ENCODE measurements at places on chromosomes 2 and 18. TPM values are rescaled to one million over a fixed set of nuclear protein-coding genes. Genes with fewer than 3 reads are reported as not detected.

GRCh38 chr2:188425266-188425665 is 133.6 kb downstream of the GULP1 start:
- no peak overlapping the region for H3K4me3 ChIP-seq
- no peak for DNase-seq
- H3K4me1 ChIP-seq = no peaks in the 10 kb centered on the region
- H3K27me3 ChIP-seq = no peaks in the 10 kb centered on the region

The GRHL1 gene
- total RNA-seq = 0.83 TPM

GRCh38 chr18:76747676-76748075 is 74.7 kb upstream of the ZNF236 start:
- DNase-seq = no peak
- H3K4me3 ChIP-seq = no peak overlapping the region
- H3K27ac ChIP-seq = no peak overlapping the region
- no peaks in the 10 kb centered on the region for H3K4me1 ChIP-seq

The EVX2 gene
- total RNA-seq = not detected

DNA sequence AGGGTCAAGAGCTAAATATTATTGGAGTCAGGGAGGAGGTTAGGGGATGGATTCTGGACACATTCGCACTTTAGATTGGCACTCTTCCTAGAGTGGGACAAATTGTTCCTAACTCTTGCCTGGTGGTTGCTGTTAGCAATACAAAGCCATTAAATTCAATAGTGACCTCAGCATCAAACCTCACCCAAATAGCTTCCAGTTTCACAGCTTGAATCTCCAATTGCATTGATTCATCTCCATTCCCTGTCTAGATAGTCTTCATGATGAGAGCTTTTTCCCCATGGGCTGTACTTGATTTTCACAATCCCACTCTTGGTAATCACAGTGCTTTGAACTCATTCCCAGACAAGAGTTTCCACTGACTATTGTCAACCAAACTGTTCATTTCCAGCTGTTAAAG is 585.9 kb upstream of the SYT4 start:
- H3K4me1 ChIP-seq = no peaks in the 10 kb centered on the region
- H3K4me3 ChIP-seq = no peak overlapping the region
- no peak for DNase-seq

GRCh38 chr2:70988726-70989648 is 5.7 kb downstream of the TEX261 start:
- H3K27me3 ChIP-seq = no peaks in the 10 kb centered on the region
- H3K27ac ChIP-seq = no peak overlapping the region

DNA sequence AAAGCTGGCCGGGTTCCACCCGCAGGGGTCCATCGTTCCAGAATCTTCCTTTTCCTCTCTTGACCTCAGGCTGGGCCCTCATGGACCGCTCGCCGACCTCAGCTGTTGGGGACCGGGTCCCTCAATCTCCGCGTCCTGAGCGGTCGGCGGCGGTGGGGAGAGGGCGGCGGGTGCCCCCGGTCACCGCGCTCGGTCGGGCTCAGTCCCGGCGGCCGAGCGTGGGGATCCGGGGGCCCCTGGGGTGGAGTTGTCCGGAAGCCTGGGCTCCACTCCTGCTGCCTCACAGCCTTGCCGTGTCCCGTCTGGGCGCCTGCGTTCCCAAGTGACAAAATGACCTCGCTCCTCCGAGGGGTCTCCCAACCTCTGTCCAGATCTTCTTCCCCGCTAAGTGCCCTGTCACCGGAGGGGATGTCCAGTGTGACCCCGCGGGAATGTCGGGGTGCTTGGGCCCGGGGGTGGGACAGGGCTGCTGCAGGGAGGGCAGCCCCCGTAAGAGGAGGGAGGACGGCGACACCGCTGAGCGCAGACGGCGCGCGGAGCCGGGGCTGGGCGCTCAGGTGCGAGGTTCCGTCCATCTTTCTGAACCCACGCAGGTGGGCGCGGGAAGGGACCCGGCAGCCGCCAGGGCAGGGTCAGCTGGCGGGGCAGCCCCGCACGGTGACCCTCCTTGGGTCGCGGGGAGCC is 16.0 kb upstream of the E2F6 start:
- H3K27me3 ChIP-seq = peaks cover 66% of the 10 kb centered on the region
- peaks cover 8% of the 10 kb centered on the region for H3K4me1 ChIP-seq
- no peak for DNase-seq
- no peak overlapping the region for H3K27ac ChIP-seq
- H3K4me3 ChIP-seq = peak overlapping the region; percentile 10
- no peaks in the 10 kb centered on the region for H3K36me3 ChIP-seq

The UGT1A4 gene
- not detected for total RNA-seq

- H3K4me1 ChIP-seq = peaks cover 46% of the 10 kb centered on the region
- H3K36me3 ChIP-seq = no peaks in the 10 kb centered on the region
- H3K27me3 ChIP-seq = no peaks in the 10 kb centered on the region
- DNase-seq = no peak
- H3K4me3 ChIP-seq = no peak overlapping the region
- H3K27ac ChIP-seq = no peak overlapping the region
Observed at GRCh38 chr2:97932975-97933662, 62.6 kb downstream of the TMEM131 start.

DNA sequence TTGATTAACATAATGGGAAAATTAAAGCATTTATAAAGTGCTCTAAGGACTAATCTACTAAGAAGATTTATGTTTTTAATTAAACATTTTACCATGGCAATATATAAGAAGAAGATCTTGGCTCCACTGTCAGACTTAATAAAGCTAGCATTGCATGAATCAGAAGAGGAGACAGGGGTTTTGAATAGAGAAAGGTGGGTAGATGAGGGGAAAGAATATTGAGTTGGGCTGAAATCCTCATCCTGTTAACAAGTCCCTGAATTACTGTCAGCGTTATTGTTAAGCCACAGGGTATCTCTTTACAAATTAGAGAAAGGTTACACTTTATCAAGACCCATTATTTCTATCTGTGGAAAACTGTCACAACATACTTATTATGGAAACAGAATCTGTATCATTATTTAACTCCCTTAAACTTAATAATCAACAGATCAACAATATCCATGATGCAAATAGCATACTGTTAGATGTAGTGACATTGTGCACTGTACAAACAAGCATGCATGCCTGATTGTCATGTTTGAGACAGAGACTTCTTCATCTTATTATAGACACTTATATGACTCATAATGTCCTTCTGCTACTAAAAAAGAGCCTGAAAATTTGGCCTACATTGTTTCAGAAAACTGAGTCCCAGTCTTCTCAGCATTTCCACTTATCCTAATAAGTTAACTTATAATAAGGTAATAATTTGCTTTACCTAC is 304.1 kb downstream of the NRXN1 start:
- H3K27me3 ChIP-seq = no peaks in the 10 kb centered on the region
- H3K27ac ChIP-seq = no peak overlapping the region
- H3K4me1 ChIP-seq = no peaks in the 10 kb centered on the region
- no peak overlapping the region for H3K4me3 ChIP-seq
- no peak for DNase-seq

The NYAP2 gene
- total RNA-seq = 0.05 TPM

The MYCN gene
- not detected for total RNA-seq

DNA sequence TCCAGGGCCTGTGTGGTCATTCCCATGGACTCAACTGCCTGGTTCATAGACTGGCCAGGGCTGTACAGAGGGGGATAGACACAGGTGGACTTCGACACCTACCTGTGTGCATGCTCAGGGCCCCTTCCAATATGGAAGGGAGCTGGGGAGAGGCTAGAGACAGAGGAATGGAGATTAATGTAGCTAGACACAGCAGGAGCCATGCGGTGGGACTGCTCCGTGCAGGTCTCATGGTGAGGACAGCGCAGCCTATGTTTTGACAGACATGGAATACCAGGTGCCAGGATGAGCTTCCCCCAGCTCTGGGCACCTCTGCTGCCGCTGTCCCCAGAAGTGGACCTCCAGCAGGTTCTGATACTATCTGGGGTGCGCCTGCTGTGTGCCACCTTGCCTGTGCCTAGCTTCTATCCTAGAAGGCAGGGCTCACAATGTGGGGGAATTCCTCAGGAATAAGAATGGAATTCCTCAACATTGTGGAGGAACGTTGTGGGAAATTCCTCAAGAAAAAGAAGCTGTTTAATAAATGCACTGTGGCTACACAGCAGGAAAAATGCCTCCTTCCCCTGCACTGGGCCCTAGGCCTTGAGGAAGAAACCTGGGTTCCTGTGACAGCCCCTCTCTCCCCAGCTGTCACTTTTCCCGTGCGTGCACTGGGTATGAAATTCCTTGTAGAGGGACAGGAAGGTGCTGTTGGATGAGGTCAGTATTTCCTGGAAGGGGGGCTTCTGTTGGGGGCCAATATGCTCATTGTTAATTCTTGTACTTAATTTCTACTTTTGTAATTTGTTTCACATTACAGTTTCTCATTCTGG is 7.3 kb downstream of the IL1R1 start:
- no peak for DNase-seq
- H3K4me1 ChIP-seq = peaks cover 45% of the 10 kb centered on the region
- H3K27me3 ChIP-seq = no peaks in the 10 kb centered on the region
- no peak overlapping the region for H3K27ac ChIP-seq

The DYSF gene
- total RNA-seq = 1.6 TPM

DNA sequence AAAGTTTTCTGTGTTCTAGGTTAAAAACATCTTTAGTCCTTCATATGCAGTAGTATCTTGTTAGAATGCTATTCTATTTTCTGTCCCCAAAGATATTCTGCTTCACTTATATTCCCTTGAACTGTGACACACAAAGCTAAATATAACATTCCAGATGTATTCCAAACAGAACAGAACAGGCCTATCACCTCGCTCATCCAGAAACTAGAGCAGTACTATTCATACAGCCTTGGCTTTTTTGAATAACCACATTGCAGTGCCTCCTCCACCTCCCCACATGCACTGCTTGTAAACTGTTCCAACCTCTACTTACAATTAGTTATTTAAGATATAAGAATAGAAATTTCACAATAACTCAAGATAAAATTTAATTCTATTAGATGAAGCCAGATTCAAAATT is 196.8 kb downstream of the EXOC6B start:
- H3K27ac ChIP-seq = no peak overlapping the region
- DNase-seq = no peak
- no peaks in the 10 kb centered on the region for H3K4me1 ChIP-seq
- no peaks in the 10 kb centered on the region for H3K27me3 ChIP-seq
- H3K36me3 ChIP-seq = no peaks in the 10 kb centered on the region

DNA sequence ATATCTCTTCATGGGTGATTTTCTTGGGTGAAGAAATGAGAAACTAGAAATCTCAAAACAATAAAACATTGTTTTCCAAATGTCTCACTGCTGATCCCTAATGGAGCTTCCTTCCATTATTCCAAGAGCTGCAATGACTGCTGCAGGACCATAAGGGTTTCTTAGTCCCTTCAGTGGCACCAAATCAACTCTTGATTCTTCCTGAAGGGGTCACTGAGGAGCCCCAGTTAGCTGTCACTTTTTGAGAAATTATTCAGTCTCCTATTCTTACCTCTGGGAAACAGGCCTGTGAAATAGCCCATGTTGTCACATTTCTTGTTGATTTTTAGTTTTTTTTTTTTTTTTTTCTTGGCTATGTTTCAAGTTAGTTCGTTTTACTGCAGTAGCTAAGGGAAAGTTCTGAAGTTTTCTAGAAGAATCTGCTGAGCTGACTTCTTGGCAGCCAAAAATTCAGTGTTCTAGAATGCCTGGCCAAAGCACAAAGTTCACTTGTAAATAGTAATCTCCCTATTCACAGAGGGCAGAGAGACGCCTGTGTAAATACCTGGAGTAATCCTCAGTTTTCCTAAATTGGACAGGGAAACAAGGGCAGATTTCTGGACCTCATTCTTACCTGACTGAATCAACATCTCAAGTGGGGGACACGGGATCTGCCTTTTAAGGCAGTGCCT is 480.0 kb downstream of the RIT2 start:
- no peaks in the 10 kb centered on the region for H3K27me3 ChIP-seq
- H3K36me3 ChIP-seq = no peaks in the 10 kb centered on the region
- no peaks in the 10 kb centered on the region for H3K4me1 ChIP-seq
- H3K27ac ChIP-seq = no peak overlapping the region
- no peak for DNase-seq

DNA sequence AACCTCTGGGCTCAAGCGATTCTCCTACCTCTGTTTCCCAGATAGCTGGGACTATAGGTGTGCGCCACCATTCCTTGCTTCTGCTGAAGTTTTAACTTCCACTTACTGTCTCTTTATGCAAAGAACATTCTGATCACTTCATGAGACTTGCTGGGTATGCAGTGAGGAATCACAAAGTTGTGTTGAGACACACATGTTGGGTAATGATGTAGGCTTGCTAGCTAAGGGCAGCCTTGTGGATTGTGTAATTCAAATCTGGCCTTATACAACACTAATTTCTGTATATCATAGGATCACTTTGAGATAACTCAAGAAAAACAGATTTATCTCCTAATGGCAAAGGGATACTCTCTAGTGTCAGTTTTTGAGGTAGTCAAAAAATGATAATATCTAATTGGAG is 24.2 kb downstream of the XRCC5 start:
- H3K4me1 ChIP-seq = peaks cover 64% of the 10 kb centered on the region
- H3K4me3 ChIP-seq = peak overlapping the region; percentile 14
- H3K27ac ChIP-seq = peak overlapping the region; percentile 92

The PARD6G gene
- not detected for total RNA-seq

- H3K4me1 ChIP-seq = no peaks in the 10 kb centered on the region
- H3K27ac ChIP-seq = no peak overlapping the region
- H3K27me3 ChIP-seq = no peaks in the 10 kb centered on the region
- no peaks in the 10 kb centered on the region for H3K36me3 ChIP-seq
- no peak for DNase-seq
Observed at GRCh38 chr2:8568543-8569302, 113.1 kb upstream of the ID2 start.

DNA sequence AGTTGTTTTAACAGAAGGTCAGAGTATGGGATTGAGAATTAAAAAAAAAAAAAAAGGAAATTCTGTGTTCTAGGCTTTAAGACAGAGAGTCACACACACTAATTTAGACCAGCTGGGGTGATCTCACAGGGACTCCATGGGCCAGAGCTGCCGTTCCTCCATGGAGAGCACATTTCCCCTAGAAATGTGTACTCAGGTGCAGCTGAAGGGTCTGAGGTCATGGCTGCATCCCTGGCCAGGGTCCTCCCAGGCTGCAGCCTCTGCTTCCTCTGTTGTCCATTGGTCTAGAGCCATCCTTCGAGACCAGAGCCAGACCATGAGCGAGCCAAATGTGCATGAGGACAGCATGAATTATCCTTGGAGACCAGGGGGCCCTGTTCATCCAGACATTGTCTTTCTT is 190.1 kb upstream of the TNP1 start:
- no peak overlapping the region for H3K4me3 ChIP-seq
- H3K27me3 ChIP-seq = peaks cover 31% of the 10 kb centered on the region
- H3K4me1 ChIP-seq = no peaks in the 10 kb centered on the region
- no peaks in the 10 kb centered on the region for H3K36me3 ChIP-seq
- no peak for DNase-seq

The DOK1 gene
- 25.6 TPM for total RNA-seq

The GPR45 gene
- not detected for total RNA-seq

The FTCDNL1 gene
- 1.3 TPM for total RNA-seq

GRCh38 chr2:182345384-182345783 is 81.5 kb downstream of the PDE1A start:
- H3K4me1 ChIP-seq = no peaks in the 10 kb centered on the region
- H3K4me3 ChIP-seq = no peak overlapping the region
- no peak overlapping the region for H3K27ac ChIP-seq
- H3K27me3 ChIP-seq = no peaks in the 10 kb centered on the region

Measured in activated T-cell treated with anti-CD3 and anti-CD28 coated beads, Interleukin-2, amount 50 U/mL, for 72 hours (primary cell).